ENCODE measurements at places on chromosomes 4 and X.

DNA sequence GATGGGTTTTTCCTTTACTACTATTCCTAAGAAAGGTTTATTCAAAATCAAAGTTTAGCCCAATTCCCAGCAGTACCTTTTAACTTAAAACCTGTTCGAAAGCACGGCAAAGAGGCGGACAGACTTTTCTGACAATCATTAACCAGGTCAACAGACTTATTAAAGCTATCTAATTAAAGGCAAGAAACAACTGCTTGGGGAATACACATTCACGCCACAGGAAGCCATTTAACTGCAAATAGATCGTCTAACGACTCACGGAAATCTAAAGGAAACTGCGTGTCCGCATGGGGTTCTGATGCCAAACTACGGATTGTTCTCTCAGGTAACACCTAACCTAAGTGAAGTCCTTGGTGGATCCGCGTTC, 663 bp upstream of the USP53 start:
- DNase-seq: no peak

DNA sequence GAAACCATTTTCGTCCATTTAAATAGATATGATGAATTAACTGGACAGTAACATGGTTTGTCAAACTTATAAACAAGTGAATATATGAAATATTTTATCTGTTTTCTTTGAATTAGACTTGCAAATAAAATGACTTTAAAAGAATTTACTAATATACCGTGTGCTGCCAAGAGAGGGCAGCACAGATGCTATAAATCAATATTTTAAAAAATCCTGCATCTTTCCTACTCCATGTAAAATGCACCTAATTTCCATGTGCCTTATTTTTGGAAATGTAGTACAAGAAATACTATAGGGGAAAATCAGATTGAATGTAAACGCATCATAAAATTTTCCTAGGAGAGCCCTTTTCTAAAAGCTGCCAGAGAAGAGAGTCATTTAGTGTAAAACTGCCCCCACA, 62.2 kb downstream of the PRKX start:
- no peak for DNase-seq

DNA sequence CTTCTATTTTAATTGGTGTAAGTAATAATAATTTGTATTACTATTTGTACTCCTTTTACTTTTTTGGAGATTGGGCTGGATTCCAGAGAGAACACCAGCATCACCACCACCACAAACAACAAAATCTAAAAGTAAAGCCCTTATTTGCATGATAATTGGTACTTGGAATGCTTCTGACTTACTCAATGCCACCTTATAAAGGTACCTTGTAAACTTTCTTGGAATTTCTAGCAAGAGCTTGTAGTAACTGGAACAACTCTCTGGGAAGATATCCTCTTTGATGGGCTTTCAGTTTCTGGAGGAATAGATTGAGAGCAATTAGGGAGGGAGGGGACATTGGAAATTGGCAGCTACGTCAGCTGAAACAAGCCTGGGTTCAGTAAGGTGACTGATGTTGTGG, 20.2 kb upstream of the PITX2 start:
- DNase-seq: no peak

- DNase-seq: no peak
Observed at GRCh38 chr4:159240687-159241086, 137.8 kb downstream of the RAPGEF2 start.

DNA sequence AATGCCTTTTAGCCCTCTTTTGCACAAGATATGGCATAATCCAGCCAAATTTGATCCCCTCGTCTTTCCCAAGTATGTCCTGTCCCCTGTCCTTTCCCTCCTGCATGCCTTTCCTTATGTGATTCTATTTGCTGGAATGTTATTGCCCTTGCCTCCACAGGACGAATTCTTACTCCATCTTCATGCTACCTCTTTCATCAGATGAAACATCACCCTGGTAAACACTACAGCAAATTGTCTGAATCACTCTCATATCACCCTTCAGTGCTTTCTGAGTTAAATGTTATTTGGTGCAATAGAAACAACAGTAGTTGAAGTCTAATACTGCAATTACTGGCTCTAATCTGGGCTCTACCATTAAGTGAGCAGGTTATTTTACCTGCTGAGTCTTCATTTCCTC, 52.2 kb upstream of the FAT1 start:
- DNase-seq: no peak

DNA sequence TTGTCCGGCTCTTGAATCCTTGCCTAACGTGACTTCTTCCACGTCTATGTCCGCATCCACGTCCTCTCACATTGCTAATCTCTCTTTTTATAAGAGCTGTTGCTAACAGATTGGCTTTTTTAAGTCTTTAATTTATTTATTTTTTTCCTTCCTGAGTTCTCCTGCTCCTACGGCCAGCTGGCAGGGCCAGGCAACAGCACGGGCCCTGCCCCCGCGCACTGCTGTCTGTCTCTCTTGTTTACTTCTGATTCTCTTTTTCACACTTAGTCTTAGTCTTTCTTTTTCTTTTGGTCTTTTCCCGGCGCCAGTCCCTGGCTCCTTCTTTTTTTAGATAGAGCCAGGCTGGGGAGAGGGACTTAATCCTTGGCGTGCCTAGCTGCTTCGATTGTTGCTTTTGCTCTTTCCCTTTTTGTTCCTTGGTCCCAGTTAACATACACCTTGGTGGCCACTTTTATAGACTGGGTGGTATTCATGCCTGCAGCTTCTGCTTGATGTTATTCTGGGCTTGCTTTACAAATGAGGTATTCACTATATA, 53.2 kb upstream of the RBMX start:
- DNase-seq: no peak

- no peak for DNase-seq
Observed at GRCh38 chr4:14878681-14879080, 123.6 kb upstream of the CPEB2 start.

DNA sequence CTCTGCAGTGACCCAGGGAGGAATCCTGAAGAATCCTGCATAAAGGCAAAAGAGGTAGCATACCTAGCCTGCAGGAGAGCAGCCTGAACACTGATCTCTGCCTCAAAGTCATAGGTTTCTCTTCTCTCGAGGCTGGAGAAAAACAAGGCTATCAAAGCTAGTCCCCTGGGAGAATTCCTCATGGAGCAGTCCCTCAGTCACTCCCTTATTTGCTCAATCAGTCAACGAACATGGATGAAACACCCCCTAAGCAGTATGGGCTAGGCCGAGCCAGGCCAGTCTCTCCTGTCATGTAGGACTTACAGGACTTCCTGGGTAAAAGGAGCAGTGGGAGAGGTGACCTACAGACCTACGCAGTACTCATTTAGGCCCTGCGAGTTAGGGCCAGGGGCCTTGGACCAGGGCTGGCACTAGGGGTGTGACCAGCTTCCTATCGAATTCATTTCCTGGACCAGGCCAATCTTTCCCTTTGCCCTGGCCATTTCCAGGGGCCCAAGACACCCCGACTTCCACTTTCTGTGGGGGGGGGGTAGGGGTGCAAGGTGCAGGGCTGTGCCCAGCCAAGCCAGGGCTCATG, 164.1 kb downstream of the EFNB1 start:
- no peak for DNase-seq

- no peak for DNase-seq
Observed at GRCh38 chr4:48970471-48970921, 15.6 kb upstream of the CWH43 start.

- no peak for DNase-seq
Observed at GRCh38 chr4:165383591-165384073, 4.8 kb downstream of the CPE start.

- DNase-seq: no peak
Observed at GRCh38 chr4:18051281-18051680, 29.7 kb upstream of the LCORL start.

- DNase-seq: no peak
Observed at GRCh38 chr4:147768113-147768512, 36.2 kb downstream of the ARHGAP10 start.

DNA sequence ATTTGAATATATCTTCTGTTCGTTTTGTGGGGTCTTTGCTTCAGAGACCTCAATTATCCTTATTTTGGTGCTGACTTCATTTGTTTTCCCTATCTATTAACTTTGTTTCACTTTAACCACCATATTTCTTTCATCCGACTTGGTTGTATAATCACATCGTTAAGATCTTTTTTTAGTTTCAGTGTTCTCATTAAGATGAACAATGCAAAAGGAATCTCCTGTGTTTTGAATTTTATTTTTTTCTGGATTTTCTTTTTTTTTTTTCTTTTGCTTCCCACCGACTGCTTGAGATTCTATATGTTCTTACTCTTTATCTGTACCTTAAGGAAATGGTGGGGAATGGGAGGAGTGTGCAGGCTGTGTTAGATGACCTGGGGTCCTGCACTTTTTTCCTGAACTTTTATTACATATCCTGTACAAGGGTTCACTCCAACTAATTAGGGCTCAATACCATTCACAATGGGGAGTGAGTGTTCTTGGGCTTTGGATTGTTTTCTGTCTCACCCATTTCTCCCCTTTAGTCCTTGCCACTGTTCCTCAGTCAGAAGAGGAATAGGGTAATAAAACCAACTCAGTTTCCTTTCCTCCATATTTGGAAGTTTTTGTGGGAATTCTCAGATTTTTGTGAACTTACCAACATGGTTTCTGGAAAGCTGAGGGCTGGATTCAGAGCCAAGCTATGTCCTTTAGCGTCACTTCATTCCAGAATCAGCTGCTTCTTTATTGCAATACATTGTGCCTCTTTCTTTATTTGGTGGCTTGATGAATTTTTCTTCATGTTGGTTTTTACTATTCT, 43.2 kb upstream of the BMPR1B start:
- no peak for DNase-seq

All from heart left ventricle (tissue), 16 donors.